ENCODE measurements at places on chromosomes 2 and 18. TPM values are rescaled to one million over a fixed set of nuclear protein-coding genes. Genes with fewer than 3 reads are reported as not detected.

Gene ABCG8
- 0.07 TPM for total RNA-seq

Gene GPR75
- total RNA-seq, result 6.4 TPM

Gene COLEC11
- 78.6 TPM for total RNA-seq

Gene DLGAP1
- 10.2 TPM for total RNA-seq

Gene RNU2-63P
- total RNA-seq, result 45.8 TPM

Gene DSG1
- total RNA-seq, result not detected

Gene TRAK2
- 41.4 TPM for total RNA-seq

Gene C2orf72
- 0.66 TPM for total RNA-seq

GRCh38 chr2:29821591-29821990 is 99.8 kb downstream of the ALK start:
- no peak for DNase-seq

DNA sequence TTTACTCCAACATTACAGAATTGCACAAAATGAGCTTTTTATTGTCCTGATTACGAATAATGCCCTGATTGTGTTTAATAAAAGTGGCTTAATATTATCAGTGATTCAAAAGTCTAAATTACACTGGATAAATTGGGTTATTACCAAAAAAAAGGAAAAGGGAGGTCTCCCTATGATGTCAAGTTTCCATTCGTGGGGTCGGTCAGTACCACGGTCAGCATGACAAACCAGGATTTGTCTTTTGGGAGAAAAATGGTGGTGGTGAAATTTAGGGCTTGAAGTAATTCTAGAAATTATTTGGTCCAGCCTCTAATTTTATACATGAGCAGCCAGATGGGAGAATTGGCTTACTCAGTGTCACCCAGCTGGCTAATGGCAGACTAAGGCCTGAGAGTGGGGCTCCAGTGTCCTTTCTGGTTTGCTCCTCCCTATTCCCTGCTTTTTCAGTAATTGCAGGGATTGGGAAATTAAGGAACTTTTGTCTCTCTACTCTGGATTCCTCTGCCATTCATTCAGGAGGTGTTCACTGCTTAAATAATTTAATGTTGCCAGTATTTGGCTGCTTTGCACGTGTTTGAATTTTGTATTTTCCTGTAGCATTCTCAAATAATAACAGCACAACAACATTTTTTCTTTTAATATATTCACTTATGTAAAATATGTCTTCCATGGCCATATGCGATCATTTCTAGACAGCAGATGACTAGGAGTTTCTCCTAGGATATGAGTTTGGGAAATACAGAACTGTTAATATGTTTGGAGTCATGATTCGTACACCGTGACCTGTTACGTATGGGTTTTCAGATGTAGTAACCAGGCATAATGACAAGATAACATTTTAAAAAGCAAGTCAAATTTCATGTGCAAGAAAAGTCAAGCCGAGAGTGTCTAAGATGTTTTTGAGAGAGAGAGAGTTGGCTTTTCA is 128.9 kb upstream of the NOSTRIN start:
- DNase-seq, result no peak

DNA sequence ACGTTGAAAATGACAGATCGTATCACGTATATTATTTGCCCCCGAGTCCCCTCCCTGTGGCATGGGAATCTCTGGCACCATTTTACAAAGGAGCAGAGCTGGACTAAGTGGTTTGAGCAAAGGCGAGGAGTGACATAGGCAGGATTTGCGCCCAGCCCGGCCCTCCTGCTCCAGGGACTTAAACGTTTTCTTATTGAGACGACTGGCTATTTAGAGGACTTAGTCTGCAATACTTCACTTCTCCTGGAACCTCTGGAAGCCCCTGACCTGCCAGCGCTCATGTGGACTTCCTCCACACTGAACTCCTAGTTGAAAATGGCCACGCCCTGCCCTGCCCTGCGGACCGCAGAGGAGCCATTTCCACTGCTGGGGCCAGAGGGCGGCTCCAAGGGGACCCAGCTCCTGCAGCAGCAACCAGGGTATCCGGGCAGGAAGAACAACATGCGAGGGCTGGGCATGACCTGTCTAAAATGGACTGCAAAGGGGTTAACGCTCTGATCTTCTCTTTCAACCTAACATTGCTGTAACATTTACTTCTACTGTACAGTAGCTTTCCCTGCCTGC is 690.7 kb downstream of the LRP1B start:
- DNase-seq, result no peak

DNA sequence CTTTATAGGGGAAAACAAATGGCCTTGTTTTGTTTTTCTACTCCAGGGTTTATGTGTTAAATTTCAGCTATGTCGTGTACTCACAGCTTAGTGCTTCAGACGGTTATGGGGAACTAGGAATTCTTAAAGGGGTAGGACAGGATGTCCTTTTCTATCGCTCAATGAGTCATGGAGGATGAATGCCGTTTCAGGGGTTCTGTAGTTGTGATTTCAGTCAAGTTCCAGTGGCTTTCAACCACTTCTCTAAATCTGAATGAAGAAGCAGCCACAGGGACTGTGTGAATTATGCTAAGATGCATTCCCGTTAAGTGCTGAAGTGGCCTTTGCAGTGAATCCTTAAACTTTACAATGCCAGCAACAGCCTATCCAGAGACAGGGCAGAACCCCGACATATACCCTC is 1231.7 kb upstream of the ZEB2 start:
- peak; percentile 29 for DNase-seq

DNA sequence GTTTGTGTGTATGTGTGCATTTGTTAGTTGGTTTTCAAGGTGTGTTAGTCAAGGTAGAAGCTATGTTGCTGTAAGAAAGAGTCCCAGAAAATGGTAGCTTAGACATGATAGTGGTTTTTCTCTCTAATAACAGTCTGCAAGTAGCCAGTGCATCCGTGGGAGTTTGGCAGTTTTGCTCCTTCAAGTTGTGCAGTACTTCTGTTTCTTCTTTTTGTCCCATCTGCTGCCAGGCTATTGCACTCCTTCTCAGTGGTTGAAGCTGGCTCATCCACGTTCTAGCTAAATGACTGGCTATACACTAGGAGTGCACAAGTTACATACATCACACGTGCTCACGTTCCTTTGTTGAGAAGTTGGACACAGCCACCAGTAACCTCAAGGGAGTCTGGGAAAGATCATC is 134.7 kb downstream of the ASXL3 start:
- no peak for DNase-seq

DNA sequence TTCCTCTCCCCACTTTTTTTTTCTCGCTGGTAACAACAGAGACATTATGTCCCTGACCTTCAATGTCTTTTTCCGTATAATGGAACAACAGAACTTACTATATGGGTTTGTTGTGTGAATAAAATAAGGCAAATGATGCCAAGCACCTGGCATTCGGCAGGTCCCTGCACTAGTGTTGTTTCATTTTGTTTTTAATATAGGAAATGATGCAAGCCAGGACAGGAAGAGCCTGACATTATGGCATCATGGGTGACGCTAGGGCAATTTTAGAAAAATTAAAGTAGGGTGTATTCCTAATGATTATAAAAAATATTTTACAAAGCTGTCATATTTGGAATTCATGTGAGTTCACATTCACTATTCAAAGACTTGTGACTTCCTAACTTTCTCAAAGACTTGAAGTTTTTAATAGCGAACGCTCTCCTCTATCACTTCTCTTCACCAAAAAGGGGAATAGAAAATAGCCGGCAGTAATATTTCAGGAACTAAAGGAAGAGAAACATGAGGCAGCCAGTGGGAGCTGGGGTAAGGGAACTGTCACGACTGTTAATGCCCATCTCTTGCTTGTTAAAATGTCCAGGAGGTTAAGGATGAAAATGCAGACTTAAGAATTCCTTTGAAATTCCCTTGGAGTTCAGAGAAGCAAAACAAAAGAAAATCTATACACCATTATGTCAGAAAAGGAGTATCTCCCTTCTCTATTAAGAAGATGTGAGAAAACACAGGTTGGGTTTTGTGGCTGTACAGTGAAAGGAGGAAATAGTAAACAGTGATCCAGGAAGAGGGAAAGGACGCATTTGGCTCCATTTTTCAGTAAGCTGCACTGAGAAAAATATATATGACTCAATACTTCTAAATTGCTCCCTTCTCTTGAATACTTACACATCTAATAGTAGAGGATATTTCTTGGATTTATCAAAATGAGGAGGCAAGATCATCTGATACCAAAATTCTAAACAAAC is 60.2 kb downstream of the DPP4 start:
- DNase-seq, result no peak

DNA sequence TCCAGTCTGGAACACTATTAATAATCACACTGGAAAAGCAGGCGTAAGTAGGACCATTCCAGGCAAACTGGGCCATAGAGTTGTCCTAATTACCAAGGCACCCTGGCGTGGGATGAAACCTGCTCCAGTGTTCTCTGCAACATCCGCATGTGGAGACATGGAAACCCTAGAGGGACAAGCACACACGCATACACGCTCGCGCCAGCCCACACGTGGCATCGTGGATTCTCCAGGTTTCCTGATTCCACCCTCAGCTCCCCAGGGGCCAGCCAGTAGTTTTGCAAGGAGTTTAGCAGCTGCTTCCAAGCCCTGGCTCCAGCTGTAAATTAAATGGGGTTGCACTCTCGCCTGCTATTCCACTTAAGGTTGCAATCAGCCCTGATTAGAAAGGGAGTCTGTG is 127.7 kb downstream of the DYSF start:
- DNase-seq, result no peak

DNA sequence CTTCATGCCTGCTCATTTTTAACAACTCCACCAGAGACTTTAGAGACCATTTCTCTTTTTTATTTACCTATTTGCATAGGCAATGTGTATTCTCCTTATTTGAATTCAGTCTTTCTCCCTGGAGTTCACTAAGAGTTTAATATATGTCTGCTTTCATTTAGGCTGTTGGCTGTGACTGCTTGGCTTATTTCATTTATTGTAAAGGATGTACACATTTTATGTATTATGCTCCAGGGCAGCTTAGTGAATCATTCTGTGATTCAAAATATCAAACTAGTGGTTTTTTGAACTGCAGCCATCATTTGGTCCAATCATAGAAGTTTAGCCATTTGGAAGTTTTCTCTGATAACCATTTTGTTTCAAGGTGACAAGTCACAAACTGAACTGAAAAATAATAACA is 229.6 kb downstream of the LPIN1 start:
- no peak for DNase-seq

DNA sequence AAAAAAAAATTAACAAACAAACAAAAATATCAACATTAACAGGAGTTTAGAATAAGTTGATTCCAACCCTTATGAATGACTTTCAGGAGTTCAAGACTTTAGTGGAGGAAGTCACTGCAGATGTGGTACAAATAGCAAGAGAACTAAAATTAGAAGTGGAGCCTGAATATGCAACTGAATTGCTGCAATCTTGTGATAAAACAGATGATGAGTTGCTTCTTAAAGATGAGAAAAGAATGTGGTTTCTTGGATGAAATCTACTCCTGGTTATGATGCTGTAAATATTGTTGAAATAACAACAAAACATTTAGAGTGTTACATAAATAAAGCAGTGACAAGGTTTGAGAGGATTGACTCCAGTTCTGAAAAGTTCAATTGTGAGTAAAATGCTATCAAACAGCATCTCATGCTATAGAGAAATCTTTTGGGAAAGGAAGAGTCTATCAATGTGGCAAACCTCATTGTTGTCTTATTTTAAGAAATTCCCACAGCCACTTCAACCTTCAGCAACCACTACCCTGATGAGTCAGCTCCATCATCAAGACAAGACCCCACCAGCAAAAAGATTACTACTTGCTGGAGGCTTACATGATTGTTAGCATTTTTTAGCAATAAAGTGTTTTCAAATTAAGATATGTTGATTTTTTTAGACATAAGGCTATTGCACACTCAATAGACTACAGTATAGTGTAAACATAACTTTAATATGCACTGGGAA is 42.7 kb upstream of the TAF4B start:
- DNase-seq, result no peak

GRCh38 chr2:239769554-239770245 is 255.4 kb downstream of the NDUFA10 start:
- peak; percentile 25 for DNase-seq

- DNase-seq, result no peak
These were observed 11.2 kb downstream of the RNF144A start for GRCh38 chr2:6928452-6928851.

DNA sequence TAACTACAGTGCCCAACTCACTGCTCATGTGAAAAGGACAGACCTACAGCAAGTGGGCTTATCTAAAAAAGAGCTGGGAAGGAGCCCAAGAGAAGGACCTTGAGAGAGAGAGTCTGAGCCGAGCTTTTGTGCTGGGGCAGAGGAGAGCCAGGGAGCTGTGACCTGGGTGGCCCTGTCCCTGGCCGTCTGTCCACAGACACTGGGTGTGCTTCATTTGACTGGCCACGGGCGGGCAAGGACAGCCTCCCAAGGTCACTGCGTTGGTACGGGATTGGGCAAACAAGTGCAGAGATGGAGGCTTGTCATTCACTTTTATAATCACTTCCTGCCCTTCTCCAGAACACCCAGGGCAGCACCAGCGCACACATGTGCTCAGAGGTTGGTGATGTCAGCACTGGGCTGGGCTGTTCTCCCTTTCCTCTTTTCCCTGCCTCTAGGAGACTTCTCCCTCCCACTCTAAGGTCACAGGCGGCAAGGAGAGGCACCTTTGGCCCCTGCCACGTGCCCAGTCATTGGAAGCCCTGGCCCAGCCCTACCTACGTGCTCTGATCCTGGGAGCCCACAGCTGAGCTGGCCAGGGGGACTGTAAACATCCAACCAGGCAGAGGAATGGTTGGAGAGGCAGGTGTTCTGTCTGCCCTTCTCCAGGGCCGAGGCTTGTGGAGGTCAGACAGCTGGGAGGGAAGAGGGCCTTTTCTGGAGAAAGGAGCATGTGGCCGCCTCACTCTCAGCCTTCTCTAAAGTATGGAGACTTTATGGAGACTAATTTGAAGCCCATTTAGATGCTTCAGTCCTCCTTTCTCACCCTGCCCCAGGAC is 6.4 kb upstream of the PSD4 start:
- peak; percentile 92 for DNase-seq

DNA sequence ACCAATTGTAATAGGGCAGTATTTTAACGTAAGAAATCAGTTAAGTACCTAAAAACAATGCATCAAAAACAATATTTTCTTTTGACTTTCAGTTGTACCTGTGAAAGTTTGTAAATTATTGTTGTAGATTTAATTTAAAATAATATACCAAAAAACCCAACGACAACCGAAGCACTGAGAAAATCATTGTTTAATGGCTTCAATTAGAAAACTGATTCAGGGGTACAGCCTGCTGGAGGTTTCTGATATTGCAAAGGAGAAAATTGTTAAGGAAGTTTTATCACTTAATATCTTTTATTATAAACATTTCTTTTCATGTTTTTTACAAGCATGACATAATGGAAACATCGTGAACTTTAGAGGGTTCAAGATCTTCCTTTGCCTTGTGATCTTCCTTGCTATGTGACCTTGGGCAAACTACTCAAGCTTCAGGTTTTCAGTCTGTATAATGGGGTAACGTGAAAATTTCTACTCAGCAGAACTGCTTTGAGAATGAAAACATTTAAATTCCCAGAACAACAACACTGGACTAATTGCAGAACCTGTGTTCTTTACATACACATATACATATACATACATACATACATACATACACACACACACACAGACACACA is 76.3 kb upstream of the GLS start:
- no peak for DNase-seq

DNA sequence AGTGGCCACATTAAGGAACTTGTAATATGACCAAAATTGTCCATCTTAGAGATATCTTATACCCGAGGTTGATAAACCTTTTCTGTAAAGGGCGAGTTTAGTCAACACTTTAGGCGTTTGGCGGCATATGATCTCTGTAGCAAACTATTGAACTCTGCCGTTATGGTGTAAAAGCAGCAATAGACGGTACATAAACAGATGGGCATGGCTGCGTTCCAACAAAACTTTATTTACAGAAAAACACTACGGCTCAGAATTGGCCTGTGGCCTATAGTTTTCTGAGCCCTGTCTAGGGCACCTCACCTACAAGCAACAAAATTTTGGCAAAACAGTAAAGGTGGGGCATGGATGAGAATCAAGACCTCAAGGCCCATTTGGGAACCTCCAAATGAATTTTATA is 121.9 kb upstream of the HAAO start:
- no peak for DNase-seq
